ENCODE measurements at places on chromosomes 4 and X.

GRCh38 chr4:41832961-41833360 lies 84.4 kb upstream of the PHOX2B start:
- DNase-seq, result peak; percentile 13

DNA sequence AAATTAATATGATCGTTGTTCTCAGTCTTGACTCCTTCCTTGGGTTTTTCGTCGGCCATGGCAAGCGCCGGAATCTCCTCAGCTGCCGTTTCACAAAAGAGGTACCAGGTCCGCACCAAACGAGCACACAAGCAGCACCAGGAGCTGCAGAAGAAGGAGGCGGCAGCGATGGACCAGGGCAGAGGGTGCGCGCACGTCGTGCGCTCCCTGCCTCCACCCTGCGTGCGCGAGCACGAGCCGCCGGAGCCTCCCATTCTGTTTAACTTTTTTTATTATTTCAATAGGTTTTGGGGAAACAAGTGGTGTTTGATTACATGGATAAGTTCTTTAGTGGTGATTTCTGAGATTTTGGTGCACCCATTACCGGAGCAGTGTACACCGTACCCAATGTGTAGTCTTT lies 158.2 kb downstream of the PLS3 start:
- DNase-seq, result no peak

DNA sequence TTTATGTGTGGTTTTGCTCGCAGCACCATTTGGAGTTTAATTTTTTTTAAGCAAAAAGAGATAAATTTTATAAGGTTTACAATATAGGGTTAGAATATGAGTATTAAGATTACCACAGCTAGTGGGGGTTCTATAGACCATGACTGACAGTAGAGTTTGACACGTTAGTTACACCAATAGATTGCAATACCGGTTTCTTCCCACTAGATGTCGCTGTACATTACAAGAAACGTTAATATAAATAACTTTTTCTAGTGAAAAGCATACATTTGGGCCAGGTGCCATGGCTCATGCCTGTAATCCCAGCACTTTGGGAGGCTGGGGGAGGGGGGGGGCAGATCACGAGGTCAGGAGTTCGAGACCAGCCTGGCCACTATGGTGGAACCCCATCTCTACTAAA lies 433.6 kb downstream of the MAGEB5 start:
- DNase-seq, result peak; percentile 34

- DNase-seq, result no peak
These were observed 403.4 kb upstream of the NR3C2 start for GRCh38 chr4:148845609-148846008.
